NCI-H2081 treated with DMSO at 0.1 percent for 48 hours (cell line): ENCODE measurements at places on chromosomes 2 and 18.

DNA sequence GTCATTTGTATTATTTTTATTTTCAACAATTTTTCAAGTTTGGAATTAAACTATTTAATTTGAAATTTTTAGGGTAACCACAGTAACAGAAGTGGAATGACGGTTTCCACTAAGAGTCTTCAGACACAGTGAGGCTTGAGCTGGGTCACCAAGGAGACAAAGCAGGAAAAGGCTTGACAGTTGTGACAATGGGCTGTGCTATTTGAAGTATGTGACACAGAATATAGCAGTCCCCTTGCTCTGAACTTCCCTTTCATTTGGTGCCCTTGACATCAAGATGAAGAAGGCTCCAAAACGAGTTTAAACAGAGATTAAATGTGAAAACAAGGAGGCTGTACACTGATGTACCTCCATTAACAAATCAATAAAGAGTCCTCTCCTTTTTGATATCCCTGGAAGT is 265.4 kb upstream of the DLGAP1 start:
- no peak for DNase-seq

DNA sequence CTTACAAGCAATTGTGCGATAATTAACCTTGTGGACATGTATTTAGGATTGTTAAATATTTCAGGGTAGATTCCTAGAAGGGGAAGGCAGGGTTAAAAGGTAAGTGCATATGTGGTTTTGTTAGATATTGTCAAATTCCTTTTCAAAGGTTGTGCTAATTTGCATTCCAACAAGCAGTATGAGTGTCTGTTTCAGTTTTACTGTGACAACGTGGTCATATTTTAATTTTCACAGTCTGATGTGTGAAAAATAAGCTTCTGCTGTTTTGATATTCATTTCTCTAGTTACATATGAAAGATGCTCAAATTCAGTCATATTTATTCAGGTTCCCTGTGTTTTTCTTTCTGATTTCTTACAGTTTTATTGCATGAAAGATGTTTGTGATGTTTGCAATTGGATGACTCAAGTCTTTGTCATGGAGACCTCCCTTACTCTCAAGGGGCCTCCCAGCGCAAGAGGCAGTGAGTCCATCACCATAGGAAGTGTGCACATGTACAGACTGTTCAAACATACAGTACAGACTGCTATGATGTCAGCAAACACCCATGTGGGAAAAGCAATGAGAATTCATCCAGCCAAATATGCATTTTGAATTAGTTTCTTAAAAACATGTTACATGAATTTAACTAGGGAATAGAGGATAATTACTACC is 310.8 kb downstream of the GALR1 start:
- DNase-seq, result no peak

GRCh38 chr2:149657401-149658040 is 69.9 kb upstream of the MMADHC start:
- DNase-seq, result peak; percentile 3

- no peak for DNase-seq
Measured at GRCh38 chr2:186882511-186883071, 33.6 kb upstream of the ZSWIM2 start.

- no peak for DNase-seq
Measured at GRCh38 chr2:96931466-96931865, 54.9 kb downstream of the FAM178B start.

DNA sequence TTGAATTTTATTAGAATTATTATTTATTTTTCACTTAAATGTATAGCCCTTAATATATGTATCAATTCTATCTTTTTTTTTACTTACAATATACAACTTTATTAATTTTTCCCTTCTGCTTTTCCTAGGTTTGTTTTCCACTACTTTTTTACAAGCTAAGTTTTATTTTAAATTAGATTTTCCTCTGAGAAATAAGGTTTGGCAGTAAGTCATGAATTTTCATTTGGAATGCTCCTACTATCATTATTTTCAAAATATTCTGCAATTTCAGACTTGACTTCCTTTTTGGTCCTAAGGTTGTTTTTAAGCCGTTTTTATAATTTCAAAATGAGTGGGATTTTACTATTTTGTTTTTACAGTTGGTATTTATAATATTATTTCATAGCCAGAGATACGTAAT is 222.8 kb upstream of the PIEZO2 start:
- DNase-seq, result no peak

GRCh38 chr2:64139956-64140355 is 4.3 kb downstream of the PELI1 start:
- no peak for DNase-seq

GRCh38 chr2:37711308-37711731 is 39.9 kb upstream of the CDC42EP3 start:
- no peak for DNase-seq

DNA sequence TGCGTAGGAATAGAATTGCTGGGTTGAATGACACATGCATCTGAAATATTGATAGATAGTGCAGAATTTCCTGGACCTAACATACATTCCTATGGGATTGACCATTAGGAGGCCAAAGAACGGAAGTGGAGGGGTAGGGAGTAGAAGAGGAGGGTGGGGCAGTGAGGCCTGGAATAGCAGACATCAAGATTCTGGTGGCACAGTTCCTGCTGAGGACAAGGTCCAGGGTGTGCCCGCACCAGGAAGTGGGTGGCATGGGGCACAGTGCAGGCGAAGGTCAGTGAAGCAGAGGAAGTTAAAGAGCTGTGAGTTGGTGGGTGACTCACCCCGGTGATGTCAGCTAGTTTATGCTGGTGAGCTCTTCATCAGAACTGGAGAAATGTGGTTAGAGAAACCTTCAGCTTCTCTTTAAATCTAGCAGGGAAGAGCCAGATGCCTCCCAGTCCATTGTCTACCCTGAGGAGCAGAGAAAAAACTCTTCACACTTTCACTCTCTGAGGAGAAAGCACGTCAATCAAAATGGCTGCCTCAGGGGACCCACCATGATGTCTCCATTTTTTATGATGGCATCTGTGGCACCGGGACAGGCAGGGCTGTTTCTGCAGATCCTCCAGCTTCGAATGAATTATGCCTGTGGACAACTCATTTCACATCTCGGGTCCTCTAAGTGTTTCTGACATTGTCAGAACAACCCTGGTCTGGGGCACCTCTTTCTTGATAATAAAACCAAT is 55.9 kb upstream of the CTLA4 start:
- DNase-seq, result no peak

GRCh38 chr2:174682007-174682577 is 82.2 kb downstream of the CHRNA1 start:
- DNase-seq, result no peak

DNA sequence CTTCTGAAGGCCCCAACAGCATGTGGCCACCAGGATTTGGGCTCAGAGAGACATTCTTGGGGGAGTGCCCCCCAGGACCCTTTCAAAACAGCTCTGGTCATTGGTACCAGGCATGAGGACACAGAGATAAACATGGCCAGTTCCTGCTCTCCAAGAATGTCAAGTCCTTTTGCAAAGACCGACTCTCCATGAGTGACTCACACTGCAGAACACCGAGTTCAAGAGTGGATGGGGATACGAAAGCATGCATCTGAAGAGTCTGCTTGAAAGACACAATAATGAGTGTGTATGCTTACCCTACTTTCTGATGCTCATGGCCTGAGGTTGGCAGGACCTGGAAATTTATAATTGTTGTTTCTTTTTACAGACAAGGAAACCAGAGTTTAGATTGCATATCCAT is 450.6 kb downstream of the TSN start:
- DNase-seq, result no peak

- DNase-seq, result no peak
Measured at GRCh38 chr2:20919297-20919800, 96.4 kb upstream of the LDAH start.

GRCh38 chr2:43934567-43934966 is 61.2 kb downstream of the LRPPRC start:
- no peak for DNase-seq

GRCh38 chr2:86338778-86339295 is 1.4 kb upstream of the REEP1 start:
- no peak for DNase-seq

DNA sequence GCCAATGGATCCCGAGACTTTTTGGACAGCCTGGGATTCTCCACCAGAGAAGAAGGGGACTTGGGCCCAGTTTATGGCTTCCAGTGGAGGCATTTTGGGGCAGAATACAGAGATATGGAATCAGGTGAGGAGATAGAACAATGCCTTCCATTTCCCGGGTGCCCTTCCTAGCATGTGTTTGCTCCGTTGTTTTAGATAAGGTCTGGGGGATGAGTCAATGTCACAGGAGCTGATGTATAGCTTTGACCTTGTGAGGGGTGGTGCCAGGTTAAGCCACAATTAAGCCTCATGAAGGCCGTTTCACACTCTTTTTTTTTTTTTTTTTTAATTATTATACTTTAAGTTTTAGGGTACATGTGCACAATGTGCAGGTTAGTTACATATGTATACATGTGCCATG is 4.7 kb downstream of the TYMS start:
- DNase-seq, result no peak

DNA sequence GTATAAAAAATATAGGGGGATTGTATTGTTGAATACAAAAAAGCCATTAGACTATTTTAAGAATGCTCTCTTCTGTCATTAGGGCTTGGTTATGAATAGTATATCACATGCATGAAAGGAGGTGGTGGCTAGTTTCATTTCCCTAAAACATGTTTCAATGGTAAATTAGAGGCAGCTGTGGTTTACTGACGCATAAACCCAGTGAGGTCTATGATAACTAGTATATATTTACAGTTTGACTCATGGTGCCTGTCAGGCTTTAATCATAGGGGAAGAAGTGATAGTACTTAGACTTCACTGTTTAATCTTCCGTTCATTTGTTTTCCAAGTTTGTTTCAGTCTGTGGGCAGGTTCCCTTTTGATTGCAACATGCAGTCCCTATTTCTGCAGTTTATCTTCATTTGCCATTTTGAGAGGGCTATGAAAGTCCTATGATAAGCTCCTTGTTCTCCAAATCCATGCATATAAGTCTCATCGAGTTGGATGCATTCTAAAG is 55.1 kb upstream of the MAP4K3 start:
- DNase-seq, result no peak

DNA sequence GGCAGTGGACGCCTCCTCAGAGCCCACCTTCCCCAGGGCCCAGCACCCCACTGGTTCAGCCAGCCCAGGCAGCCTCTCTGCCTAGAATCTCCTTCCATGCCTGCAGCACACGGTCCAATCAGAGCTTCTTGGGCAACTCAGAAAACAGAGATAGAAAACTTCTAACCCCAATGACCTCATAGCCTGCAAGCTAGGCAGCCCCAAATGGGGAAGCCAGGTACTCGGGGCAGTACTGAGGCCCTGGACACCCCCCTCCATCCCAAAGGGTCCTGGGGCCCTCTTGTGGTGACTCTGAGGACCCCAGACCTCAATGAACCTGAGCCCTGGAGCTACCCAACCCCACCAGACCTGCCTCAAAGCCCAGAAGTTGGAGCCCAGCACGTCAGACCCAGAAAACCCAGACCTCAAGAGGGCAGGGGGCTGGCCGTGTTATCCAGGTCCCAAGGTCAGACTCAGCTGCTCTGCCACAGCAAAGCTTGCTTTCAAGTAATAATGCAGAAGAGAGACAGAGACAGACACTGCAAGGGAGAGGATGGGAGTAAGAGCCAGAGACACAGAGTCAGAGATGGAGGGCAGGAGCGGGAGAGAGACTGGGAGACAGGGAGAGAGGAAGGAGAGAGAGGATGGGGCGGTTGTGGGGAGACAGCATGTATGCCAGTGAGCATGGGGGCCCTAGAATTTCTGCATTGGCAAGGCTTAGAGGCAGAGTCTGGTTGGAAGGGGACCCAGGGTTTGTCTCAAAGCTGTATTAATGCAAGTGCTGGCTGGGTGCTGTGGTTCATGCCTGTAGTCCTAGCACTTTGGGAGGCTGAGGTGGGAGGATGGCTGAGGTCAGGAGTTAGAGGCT is 28.2 kb downstream of the SERTAD2 start:
- DNase-seq, result no peak

DNA sequence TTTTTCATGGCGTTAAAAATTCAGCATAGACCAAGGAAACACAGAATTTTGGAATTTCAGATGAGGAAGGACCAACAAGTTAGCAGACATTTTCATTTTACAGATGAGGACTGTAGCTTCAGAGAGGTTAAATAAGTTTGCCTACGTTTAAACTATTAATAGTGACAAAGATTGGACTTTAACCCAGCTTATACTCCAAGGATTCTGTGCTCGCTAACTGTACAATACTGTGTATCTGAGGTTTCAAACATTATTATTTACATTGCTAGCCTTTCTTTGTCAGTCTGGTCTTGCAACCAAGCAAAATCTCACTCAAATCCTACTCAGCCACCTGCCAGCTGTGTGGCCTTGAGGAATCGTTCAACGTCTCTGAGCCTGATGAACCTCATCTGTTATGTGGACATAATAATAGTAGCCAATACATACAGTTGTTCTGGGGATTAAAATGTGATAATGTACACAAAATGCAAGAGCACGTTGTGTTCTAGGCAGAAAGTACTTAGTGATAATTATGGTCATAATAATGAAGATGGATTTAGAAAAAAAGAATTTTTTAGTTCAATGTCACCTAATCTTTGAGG is 462.4 kb upstream of the TRIB2 start:
- DNase-seq, result no peak
